ENCODE measurements at places on chromosomes 16 and 17.

DNA sequence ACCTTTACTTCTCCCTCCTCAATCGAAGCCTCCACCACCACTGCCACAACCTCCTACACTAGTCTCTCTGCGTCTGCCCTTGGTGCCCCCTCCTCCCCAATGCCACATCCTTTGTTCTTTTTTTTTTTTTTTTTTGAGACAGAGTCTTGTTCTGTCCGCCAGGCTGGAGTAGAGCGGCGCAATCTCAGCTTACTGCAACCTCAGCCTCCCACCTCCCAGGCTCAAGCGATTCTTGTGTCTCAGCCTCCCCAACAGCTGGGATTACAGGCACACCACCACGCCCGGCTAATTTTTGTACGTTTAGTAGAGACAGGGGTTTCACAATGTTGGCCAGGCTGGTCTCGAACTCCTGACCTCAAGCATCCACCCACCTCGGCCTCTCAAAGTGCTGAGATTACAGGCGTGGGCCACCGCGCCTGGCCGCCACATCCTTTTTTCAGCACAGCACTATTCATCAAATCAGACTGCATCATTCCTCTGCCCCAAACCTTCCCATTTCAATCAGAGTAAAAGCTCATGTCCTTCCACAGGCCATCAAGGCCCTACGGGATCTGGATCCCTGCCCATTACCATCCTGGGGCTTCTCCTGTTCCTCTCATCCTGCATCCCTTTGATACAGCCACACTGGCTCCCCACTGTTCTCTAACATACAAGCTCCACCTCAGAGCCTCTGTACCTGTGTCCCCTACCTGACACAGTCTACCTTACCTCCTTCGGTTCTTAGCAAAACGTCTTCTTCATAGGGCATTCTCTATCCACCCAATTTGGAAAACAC, 2.0 kb downstream of the KLHL11 start:
- DNase-seq = peak; percentile 24

DNA sequence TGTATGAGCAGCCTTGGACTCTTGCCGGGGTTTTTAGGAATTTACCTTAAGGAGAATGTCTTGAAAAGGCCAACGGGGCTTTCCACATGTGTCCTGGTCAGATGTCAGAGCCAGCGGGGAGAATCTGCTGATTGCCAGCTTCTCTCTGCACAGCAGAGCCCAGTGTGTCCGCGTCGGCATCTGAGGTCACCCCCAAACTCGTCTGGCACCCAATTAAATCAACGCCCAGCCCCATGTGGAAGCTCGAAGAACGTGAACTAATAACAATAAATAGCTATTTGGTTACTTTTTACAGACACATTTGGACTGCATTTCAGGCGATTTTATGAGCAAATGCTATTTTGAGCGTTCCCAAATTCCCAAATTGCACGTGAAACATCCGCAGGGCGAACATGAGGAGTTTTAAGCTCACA, 303.5 kb downstream of the FOXL1 start:
- DNase-seq = no peak

DNA sequence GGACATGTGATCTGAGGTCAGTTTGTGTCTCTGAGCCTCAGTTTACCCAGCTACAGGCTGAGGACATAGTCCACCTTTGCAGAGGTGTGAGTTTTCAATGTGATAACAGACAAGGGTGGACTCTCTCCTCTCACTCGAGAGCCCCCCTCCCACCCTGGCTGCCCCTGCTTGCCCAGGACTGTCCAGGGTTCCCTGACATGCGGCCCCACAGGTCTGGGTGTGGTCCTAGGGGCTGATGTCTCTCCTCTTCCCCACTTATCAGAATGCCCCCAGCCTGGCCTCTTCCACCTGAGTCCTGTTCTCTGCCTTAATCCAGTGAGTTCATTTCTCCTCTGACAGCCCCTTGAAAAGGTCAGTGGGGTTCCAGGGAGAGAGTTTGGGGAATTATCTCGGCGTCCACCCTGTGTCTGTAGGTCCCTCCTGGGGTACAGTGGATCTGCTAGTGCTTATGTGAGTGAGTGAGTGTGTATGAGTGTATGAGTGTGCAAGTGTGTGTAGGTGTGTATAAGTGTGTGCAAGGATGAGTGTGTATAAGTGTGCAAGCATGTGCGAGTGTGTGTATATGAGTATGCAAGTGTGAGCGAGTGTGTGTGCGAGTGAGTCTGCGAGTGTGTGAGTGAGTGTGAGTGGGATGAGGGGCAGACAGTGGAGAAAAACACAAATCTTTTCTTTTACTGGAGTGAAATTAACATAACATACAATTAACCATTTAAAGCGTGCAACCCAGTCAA, 175.0 kb downstream of the IRF8 start:
- no peak for DNase-seq

GRCh38 chr16:9370061-9370491, 278.6 kb downstream of the HAPSTR1 start:
- no peak for DNase-seq

GRCh38 chr17:13599168-13599577, 2.6 kb downstream of the HS3ST3A1 start:
- DNase-seq = no peak

DNA sequence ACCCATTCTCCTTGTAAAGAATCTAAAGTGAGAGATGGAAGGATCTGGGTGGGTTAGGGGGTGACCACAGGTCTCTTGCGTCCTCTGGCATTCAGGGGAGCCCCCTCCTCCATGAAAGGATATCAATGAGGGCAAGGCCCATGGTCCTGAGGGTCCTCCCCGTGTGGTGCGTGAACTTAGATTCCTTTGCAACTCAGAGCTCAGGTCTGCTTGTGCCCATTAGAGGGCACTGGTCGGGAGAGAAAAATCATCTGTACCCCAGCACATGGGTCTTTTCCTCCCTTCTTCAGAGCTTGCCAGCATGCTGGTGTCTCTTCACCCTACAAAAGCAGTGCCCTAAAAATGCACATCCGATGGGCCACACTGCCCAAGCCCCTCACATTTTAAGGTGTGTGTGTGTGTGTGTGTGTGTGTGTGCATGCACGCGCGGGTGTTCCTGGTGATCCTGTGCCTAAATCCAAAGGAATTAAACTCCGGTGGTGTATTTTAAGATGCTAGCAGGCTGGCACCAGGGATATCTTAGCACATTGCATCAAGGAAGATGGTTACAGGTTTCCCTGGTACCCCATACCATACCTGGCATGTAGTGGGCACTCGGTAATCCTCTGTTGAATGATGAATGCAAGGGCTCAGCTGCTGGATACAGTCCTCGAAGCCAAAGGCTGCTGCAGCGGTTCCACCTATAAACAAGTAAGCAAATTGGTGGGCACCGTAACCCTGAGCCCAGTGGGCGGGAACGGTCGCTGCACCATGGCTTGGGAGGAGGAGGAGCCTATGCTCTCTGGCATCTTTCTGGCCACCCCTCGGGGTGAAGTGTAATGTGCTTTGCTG, 4.7 kb downstream of the C1QTNF1 start:
- no peak for DNase-seq

GRCh38 chr17:49861150-49861884, 13.4 kb upstream of the TAC4 start:
- DNase-seq = peak; percentile 43

GRCh38 chr16:17152311-17152710, 318.4 kb downstream of the XYLT1 start:
- DNase-seq = no peak

GRCh38 chr16:4608704-4608980, 6.0 kb downstream of the UBALD1 start:
- DNase-seq = no peak

DNA sequence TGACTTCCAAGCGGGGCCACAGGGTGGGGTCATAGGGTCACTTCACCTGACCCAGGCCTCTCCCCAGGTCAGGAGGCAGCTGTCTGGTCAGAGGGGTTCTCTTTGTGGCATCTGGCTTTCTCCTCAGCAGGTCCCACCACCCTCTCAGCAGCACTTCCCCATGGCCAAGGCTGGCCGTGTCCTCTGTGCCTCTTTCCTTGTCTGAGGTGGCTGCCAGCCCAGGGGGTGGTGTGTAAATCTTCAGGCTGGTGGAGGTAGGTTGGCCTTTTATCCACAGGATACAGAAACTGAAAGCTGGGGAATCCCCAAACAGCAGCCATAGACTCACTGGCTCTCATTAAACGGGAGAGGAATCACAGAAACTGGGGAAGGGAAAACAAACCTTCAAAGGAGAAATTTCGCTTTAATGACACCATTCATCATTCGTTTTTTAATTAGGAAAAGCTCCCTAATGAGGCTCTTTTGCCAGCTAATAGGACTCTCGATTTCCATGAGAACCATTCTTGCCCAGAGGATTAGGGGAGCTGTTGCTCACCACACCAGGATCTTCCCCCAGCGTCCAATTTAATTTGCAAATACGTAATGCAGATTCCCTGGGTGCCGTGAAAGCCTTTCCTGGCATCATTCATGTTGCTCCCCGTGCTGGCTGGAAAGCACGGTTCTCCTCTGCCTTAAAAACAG, 18.0 kb downstream of the C17orf75 start:
- DNase-seq = peak; percentile 15

- DNase-seq = no peak
These were observed at the start of gene BRICD5 for GRCh38 chr16:2210386-2211365. Gene BRICD5 (minus strand): TSS chr16:2210863. CDS start chr16:2210833, 30 bp downstream.

DNA sequence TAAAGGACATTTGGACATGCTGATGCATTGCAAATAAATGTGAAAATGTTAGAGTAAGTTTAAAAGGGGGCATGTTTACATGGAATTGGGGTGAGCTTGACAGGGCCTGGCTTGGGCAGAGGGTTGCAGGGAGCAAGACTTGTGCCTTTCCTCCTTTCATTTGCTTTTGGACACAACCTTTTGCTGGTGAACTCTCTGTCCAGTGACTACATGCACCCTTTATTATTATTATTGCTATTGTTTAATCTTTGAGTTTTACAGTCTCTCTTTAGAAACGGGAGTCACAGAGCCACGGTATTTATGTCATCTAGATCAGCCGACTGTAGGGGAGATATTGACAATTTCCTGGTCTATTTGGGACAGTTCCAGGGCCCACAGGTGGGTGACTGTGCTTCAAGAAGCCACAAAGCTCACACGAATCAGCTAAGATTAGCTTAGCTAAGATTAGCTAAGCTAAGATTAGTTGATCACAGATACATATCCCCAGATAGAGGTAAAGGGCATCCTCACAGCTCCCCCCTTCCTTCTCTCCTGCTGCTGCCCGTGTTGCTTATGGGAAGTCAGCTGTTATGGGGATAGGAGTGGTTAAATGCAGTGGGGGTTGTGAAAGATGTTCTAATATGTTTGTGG, 28.9 kb upstream of the ETV4 start:
- no peak for DNase-seq

DNA sequence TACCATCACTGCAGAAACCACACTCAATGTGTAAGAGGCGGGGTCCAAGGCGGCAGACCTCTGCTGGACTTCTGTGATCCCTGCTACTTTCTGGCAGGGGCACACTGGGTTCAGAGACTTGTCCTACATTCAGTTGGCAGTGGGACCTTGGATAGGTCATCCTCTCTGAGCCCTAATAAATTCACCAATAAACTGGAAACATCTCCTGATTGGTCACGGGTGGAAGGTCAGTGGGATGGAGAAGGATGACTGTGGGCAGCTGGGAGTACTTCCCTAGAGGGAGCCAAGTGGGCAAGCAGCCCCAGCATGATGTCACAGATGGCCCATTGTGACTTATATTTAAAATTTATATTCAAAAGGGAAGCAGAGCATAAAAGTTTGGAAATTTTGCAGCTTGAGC, 49.7 kb downstream of the RNF112 start:
- DNase-seq = no peak

- no peak for DNase-seq
These were observed 5.0 kb upstream of the DNASE1L2 start for GRCh38 chr16:2231016-2231931.

- no peak for DNase-seq
These were observed 288.6 kb downstream of the SNX29 start for GRCh38 chr16:12265108-12265507.

DNA sequence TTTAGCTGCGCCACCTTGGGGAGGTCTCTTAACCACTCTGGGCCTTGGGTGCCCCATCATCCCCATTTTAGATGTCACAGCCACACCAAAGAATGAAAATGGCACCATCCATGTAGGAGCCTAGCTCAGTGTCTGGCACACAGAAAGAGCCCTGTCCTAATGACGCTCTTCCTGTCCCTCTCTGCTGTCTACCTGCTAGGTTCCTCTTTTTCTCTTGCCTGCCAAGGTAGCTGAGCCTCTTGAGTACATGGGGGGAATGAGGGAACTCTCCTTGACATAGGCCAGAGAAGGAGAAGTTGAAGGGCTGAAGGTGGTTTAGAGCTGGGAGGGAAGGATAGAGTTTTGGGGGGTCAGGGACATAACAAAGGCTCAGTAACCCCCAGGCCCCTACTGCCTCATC, 1.8 kb downstream of the RUNDC3A start:
- no peak for DNase-seq

DNA sequence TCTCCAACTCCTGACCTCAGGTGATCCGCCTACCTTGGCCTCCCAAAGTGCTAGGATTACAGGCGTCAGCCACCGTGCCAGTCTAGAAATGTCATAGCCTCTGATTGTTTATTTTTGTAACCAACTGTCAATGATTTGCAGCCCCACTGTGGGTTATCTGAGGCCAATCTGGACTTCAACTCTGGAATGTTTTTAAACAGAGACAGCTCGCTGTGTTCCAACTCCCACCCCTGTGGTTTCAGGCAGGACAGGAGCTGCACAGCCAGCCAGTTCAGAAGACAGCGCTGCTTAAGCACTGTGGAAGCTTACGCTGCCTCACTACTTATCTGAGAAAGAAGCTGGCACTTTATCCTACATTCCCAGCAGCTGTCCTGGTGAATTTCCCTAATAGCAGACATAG, 19.5 kb downstream of the MRM3 start:
- DNase-seq = no peak

GRCh38 chr17:75183999-75184884, 1.5 kb upstream of the SUMO2 start:
- DNase-seq = no peak

GRCh38 chr17:36482611-36483504, 3.6 kb upstream of the ZNHIT3 start:
- peak; percentile 78 for DNase-seq

- no peak for DNase-seq
These were observed 263.9 kb downstream of the TOX3 start for GRCh38 chr16:52283018-52283417.

DNA sequence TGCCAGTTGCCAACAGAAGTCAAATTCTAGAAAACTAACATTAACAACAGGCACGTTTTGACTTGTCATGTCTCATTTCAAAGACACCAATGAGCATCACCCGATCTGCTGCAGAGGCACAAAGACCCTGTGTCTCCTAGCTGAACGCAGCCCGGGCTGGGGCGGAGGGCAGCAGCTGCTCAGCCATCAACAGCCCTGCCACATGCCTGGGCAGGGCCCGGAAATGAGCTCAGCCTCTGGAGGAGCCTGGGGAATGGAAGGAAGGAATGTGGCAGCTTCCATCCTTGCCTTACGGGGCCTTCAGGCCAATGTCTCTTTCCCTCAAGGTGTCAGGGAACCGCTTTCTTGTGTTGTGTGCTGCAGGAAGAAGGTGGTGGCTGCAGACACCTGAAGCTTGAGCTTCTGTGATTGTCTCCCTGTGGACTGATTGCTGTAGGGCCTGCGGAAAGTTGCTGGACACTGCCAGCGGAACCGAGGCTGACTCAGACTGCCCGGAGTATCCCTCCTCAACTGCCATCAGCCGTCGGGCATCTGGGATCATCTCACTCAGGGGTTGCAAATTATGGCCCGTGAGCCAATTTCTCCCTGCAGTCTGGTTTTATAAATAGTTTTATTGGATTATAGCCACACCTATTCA, 7.3 kb downstream of the CDH13 start:
- DNase-seq = no peak

GRCh38 chr17:81097943-81098308, 63.0 kb downstream of the BAIAP2 start:
- DNase-seq = no peak

GRCh38 chr17:50095626-50096037, 481 bp downstream of the PDK2 start:
- DNase-seq = no peak
